ENCODE measurements at places on chromosomes 16 and 17. TPM values are rescaled to one million over a fixed set of nuclear protein-coding genes. Genes with fewer than 3 reads are reported as not detected.

Gene KRTAP4-4
- not detected for total RNA-seq

Gene ZNF19
- total RNA-seq = 13.4 TPM

Gene HCRT
- total RNA-seq = 1.4 TPM

Gene DCAKD
- 53.8 TPM for total RNA-seq

Gene NOS2
- total RNA-seq = 1.3 TPM

Gene CDIP1
- total RNA-seq = 22.1 TPM

Gene FOXL1
- 2.5 TPM for total RNA-seq

Gene CLEC10A
- 3.3 TPM for total RNA-seq

Gene KAT2A
- total RNA-seq = 28.9 TPM
